ENCODE measurements at places on chromosomes 7 and 10.

- DNase-seq: no peak
Measured at GRCh38 chr7:108997480-108997879, 427.8 kb downstream of the DNAJB9 start.

DNA sequence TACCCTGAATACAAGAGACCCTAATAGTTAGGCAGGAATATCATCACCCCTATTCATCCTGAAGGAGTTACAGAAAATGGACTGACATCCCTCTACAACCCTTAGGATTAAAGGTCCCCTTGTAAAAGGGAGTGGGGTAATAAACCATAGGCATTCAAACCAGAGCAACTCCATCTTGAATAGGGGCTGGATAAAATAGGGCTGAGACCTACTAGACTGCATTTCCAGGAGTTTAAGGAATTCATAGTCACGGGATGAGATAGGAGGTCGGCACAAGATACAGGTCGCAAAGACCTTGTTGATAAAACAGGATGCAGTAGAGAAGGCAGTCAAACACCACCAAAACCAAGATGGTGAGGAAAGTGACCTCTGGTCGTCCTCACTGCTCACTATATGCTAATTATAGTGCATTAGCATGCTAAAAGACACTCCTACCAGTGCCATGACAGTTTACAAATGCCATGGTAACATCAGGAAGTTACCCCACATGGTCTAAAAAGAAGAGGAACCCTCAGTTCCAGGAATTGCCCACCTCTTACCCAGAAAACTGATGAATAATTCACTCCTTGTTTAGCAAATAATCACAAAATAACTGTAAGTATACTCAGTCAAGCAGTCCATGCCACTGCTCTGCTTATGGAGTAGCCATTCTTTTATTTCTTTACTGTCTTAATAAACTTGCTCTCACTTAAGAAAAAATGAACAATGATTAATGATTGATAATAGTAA is 37.2 kb downstream of the CUBN start:
- DNase-seq: no peak

DNA sequence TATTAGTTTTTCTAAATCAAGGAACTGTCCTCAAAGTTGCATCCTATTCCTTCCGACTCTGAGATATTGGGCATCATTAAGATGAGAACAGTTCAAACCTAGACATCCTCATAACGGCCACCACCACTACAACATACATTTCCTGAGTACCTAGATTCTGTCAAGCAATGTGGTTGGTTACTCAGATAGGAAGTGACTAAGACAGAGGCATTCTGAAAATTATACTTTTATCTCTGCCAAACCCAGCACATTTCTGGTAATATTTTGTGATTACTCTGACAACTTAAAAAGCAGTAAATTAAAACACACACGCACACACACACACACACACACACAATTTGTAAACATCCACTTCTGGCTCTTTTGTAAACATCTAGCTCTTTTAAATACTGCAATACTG is 291.2 kb upstream of the MEOX2 start:
- no peak for DNase-seq

DNA sequence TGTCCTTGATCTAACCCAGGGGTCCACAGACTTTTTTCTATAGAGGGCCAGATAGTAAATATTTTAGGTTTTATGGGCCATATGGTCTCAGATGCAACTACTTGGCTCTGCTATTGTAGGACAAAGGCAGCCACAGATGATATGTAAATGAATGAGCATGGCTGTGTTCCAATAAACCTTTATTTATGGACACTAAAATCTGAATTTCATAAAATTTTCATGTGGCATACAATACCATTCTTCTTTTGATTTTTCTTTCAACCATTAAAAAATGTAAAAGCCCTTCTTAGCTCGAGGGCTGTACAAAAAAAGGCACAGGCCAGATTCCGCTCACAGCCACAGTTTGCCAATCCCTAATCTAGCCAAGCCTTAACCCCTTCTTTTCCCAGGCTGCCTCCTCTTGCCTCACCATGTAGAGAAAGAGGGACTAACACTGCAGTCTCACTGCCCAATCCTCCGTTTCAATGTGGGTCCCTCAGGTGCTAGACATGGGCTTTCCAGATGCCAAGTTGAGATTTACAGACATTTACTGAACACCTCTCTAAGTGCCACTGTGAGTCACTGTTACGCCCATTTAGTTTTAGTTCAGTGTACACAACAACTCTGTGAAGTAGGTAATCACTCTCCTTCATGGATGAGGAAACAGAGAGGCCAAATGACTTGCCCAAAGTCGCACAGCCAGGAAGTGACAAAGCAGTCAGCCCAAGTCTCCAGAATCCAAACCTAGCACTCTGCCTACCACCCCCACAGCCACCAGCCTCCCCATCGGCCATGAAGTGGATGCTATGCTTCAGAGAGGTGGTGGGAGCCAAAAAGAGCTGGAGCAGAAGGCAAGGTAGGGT is 132.6 kb upstream of the PDLIM1 start:
- DNase-seq: no peak

Data from stimulated activated CD8-positive, alpha-beta memory T cell treated with anti-CD3 and anti-CD28 coated beads, Interleukin-4, amount 100 ng/mL, for 48 hours (primary cell).